ENCODE measurements at places on chromosomes 2 and 18. TPM values are rescaled to one million over a fixed set of nuclear protein-coding genes. Genes with fewer than 3 reads are reported as not detected.
A peak's percentile ranks its signal among the peaks of the same experiment; 100 is the strongest.

CCDC141 gene
- total RNA-seq: 1.3 TPM

REG1B gene
- total RNA-seq: not detected

GALNT5 gene
- total RNA-seq: not detected

ARL5A gene
- 54.6 TPM for total RNA-seq

ZSWIM2 gene
- total RNA-seq: not detected

- H3K27ac ChIP-seq: no peak overlapping the region
- H3K36me3 ChIP-seq: peaks cover 53% of the 10 kb centered on the region
- no peaks in the 10 kb centered on the region for H3K4me1 ChIP-seq
These were observed 52.4 kb downstream of the LPIN1 start for GRCh38 chr2:11798701-11799435.

GRCh38 chr2:12010779-12011178 lies 264.3 kb downstream of the LPIN1 start:
- no peak overlapping the region for H3K4me3 ChIP-seq
- H3K27ac ChIP-seq: no peak overlapping the region
- no peaks in the 10 kb centered on the region for H3K36me3 ChIP-seq
- peaks cover 9% of the 10 kb centered on the region for H3K4me1 ChIP-seq

DNA sequence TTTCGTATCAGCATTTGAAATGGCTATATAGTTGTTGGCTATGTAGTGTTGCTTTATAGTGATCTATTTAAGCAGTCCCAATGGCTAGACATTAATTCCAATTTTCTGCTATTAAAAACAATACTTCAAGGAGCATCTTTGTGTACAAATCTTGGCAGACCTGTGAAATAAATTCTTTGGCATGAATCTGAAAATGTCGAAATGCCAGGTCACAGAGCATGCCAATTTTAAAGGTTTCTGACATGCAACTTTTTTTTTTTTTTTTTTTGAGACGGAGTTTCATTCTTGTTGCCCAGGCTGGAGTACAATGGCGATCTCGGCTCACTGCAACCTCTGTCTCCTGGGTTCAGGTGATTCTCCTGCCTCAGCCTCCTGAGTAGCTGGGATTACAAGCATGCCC lies 26.8 kb upstream of the CABLES1 start:
- no peak overlapping the region for H3K27ac ChIP-seq
- no peaks in the 10 kb centered on the region for H3K4me1 ChIP-seq
- no peak overlapping the region for H3K4me3 ChIP-seq
- no peaks in the 10 kb centered on the region for H3K36me3 ChIP-seq
- DNase-seq: no peak
- no peaks in the 10 kb centered on the region for H3K27me3 ChIP-seq

DNA sequence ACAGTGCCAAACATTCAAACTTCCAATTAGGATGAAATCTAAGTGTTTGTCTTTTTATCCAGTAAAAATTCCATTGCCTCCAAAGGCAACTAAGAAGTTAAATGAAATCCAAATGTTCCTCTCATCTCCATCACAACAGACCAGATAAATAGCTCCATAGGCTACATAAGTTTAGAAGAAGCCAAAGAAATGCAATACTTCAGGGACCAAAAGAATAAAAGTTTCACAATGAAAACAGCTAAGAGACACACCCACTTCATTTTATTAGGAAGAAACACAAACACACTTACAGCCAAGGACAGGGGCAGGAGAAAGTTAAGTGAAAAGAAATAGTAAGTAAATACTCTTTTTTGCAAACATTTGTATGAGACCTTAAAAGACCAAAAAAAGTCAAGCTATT lies 88.5 kb upstream of the CCDC150 start:
- no peaks in the 10 kb centered on the region for H3K27me3 ChIP-seq
- H3K27ac ChIP-seq: no peak overlapping the region
- H3K4me3 ChIP-seq: no peak overlapping the region
- no peak for DNase-seq
- H3K4me1 ChIP-seq: no peaks in the 10 kb centered on the region

DNA sequence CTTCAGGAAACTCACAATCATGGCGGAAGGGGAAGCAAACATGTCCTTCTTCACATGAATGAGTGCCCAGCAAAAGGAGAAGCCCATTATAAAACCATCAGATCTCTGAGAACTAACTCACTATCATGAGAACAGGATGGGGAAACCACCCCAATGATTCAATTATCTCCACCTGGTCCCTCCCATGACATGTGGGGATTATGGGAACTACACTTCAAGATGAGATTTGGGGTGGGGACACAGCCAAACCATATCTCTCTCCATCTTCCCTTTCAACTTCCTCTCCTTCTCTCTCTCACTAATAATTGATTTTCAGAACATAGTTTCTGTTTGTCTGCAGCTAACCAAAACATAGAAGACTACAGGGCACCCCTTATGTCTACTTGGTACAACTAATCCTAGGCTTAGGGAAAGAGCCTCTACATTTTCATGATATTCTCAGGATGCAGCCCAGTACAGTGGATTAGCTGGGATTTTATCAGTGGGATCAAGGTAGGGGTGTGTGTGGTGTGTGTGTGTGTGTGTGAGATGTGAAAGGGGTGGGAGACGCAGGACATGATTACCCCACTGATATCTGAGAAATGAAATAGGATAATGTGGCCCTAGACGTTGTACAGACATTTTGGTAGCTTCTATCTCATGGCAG lies 2.8 kb upstream of the ATF2 start:
- H3K36me3 ChIP-seq: peaks cover 14% of the 10 kb centered on the region
- H3K27ac ChIP-seq: no peak overlapping the region
- H3K4me3 ChIP-seq: no peak overlapping the region
- DNase-seq: no peak
- no peaks in the 10 kb centered on the region for H3K27me3 ChIP-seq

DNA sequence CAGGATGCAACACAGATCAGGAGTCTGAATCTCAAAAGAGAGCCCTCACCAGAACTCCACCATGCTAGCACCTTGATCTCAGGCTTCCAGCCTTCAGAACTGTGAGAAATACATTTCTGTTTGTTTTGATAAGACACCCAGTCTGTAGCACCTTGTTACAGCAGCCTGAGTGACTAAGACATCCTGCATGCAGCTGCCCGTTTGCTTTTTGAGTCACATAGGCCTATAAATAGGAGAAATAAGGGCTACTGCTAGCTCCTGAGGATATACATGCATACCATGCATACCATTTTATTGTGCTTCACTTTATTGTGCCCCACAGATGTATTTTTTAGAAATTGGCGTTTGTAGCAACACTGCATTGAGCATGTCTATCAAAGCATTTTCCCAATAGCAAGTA lies 337.8 kb downstream of the CDH2 start:
- H3K4me1 ChIP-seq: no peaks in the 10 kb centered on the region
- no peak for DNase-seq
- no peak overlapping the region for H3K27ac ChIP-seq
- no peak overlapping the region for H3K4me3 ChIP-seq
- no peaks in the 10 kb centered on the region for H3K27me3 ChIP-seq

DNA sequence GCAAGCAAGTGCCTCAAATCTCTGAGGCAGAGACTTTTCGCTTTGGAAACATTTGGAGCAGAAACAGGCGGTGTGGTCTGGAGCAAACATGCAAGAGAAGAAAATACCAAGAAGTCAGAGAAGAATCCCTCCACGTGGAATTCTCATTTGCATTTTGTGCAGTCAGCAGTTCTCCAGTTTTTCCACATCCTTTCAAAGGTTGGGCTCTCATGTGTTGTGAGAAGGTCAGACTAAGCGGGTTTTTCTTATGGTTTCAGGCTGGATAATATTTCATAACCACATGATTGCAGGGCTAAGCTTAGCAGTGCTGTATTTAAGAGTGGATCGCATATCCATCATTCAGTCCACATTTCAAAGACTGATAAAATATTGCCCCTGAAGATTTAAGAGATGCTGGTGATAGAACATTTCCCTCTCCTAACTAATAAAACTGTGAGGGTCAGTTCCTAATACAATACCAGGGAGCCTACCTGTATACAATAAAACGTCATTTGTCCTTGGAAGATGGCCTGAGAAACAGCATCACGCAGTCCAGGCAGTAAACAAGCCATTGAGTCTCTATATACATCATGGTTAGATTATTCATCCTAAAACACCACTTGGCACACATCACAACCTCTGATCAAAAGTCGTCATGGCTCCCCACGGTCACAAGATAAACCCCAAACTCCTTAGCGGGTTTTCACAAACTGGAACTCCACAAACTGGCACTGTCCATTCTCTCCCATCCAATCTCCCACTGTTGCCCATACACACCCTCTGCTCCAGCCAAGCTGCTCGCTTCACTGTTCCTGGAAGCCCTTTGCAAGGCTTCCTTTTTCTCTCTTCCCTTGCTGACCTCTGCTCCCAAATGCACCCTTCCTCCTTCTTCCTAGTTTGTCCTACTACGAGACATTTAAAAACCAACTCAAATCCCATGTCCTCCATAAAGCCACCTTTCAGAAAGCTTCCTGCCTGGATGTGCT lies 31.5 kb downstream of the ANKRD44 start:
- H3K4me1 ChIP-seq: peaks cover 73% of the 10 kb centered on the region
- H3K4me3 ChIP-seq: peak overlapping the region; percentile 18
- H3K36me3 ChIP-seq: peaks cover 13% of the 10 kb centered on the region
- no peak for DNase-seq
- no peaks in the 10 kb centered on the region for H3K27me3 ChIP-seq

GRCh38 chr18:11840493-11840892 lies 10.7 kb upstream of the CHMP1B start:
- no peak for DNase-seq
- H3K4me1 ChIP-seq: no peaks in the 10 kb centered on the region
- no peak overlapping the region for H3K4me3 ChIP-seq
- H3K27me3 ChIP-seq: no peaks in the 10 kb centered on the region
- H3K27ac ChIP-seq: no peak overlapping the region

DNA sequence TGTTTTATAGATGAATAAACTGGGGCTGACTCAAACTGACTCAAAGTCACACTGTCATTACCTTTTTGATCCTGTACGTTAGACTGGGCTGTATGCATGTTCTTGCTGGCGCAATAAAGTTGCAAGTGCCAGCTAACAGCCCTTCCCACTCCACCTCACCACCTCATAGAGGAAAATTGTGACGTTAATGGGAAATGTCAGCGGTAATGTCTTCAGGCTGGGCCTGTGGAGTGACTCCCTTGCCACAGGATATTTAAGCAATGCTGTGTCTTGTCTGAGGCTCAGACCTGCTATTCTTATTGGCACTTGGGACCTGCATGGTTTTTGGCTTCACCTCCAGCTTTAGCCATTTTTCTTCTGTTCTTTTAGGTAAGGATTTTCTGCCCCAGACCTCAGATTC lies 25.2 kb upstream of the CASP10 start:
- peaks cover 55% of the 10 kb centered on the region for H3K36me3 ChIP-seq
- H3K4me3 ChIP-seq: no peak overlapping the region
- no peak for DNase-seq

- H3K4me1 ChIP-seq: peaks cover 17% of the 10 kb centered on the region
- no peak overlapping the region for H3K27ac ChIP-seq
- H3K27me3 ChIP-seq: no peaks in the 10 kb centered on the region
These were observed 120.5 kb downstream of the EIPR1 start for GRCh38 chr2:3257166-3257565.

DNA sequence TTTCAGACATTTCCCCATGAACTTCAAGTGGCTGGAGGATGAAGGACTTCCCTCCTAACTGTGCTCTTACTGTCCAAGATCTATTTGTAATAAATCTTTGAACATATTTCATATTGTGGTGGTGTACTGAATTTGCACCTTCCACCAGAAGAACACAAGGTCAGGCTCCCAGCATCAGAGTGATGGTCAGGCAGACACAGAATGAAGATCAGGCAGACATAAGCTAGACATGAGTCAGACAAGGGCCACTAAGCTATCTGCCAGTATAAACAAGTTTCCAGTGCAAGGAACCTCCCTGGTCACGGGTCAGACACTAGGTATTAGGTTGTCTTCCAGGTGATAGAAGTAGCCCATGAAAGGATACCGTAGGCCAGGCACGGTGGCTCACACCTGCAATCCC lies 20.0 kb downstream of the AQP12B start:
- H3K27ac ChIP-seq: no peak overlapping the region
- H3K4me1 ChIP-seq: no peaks in the 10 kb centered on the region
- H3K4me3 ChIP-seq: no peak overlapping the region
- no peak for DNase-seq

- DNase-seq: no peak
- H3K27ac ChIP-seq: no peak overlapping the region
- H3K4me1 ChIP-seq: no peaks in the 10 kb centered on the region
- no peaks in the 10 kb centered on the region for H3K36me3 ChIP-seq
These were observed 207.7 kb upstream of the ZSWIM2 start for GRCh38 chr2:187056416-187057334.

GRCh38 chr2:178679891-178680290 lies 127.3 kb downstream of the TTN start:
- no peak for DNase-seq
- peaks cover 1% of the 10 kb centered on the region for H3K36me3 ChIP-seq
- H3K4me1 ChIP-seq: no peaks in the 10 kb centered on the region
- no peak overlapping the region for H3K27ac ChIP-seq
- no peak overlapping the region for H3K4me3 ChIP-seq
- no peaks in the 10 kb centered on the region for H3K27me3 ChIP-seq

Measured in activated CD4-positive, alpha-beta memory T cell treated with anti-CD3 and anti-CD28 coated beads for 36 hours (primary cell).